ENCODE measurements at places on chromosomes 12 and 14. TPM values are rescaled to one million over a fixed set of nuclear protein-coding genes. Genes with fewer than 3 reads are reported as not detected.

WDR20 gene
- total RNA-seq, result 17.3 TPM

CLSTN3 gene
- 33.8 TPM for total RNA-seq

ASIC1 gene
- total RNA-seq, result 4.8 TPM

GPRC5D gene
- total RNA-seq, result not detected

WNT5B gene
- total RNA-seq, result 39.5 TPM

NELL2 gene
- not detected for total RNA-seq

POP5 gene
- 57.9 TPM for total RNA-seq

KRT2 gene
- total RNA-seq, result not detected

C2CD5 gene
- 17.2 TPM for total RNA-seq

LGR5 gene
- not detected for total RNA-seq

CLEC4A gene
- total RNA-seq, result 0.18 TPM

SLC38A4 gene
- total RNA-seq, result 4.2 TPM

PALS1 gene
- total RNA-seq, result 36.8 TPM

MRPL52 gene
- 25.1 TPM for total RNA-seq

TOMM20L gene
- total RNA-seq, result not detected

C12orf76 gene
- 15.4 TPM for total RNA-seq

CIDEB gene
- 0.59 TPM for total RNA-seq

KRT71 gene
- total RNA-seq, result not detected

STAB2 gene
- total RNA-seq, result not detected

TAS2R50 gene
- total RNA-seq, result 8.6 TPM

AJUBA gene
- total RNA-seq, result 57.9 TPM

GLS2 gene
- total RNA-seq, result not detected

LAG3 gene
- total RNA-seq, result not detected

INSM2 gene
- total RNA-seq, result not detected

SERPINA5 gene
- not detected for total RNA-seq

SLC22A17 gene
- 54.9 TPM for total RNA-seq

IFNG-AS1 gene
- not detected for total RNA-seq

ZNF891 gene
- 0.89 TPM for total RNA-seq

SLC4A8 gene
- total RNA-seq, result 3.2 TPM

DNAJC22 gene
- 1.2 TPM for total RNA-seq

CCDC196 gene
- total RNA-seq, result not detected

RFX4 gene
- total RNA-seq, result not detected

KLRF1 gene
- total RNA-seq, result not detected

TBK1 gene
- 43.7 TPM for total RNA-seq

RNU7-1 gene
- total RNA-seq, result not detected

GPR84 gene
- not detected for total RNA-seq

All from smooth muscle cell of the umbilical artery (primary cell).